ENCODE measurements at places on chromosomes 3 and 15. TPM values are rescaled to one million over a fixed set of nuclear protein-coding genes. Genes with fewer than 3 reads are reported as not detected.

Gene MUC20
- total RNA-seq = 0.72 TPM

Gene APOD
- total RNA-seq = not detected

Gene COLQ
- total RNA-seq = 0.42 TPM

Gene WHAMM
- total RNA-seq = 13.7 TPM

Gene SKOR1
- total RNA-seq = 1.6 TPM

Gene SPSB4
- not detected for total RNA-seq

Gene AHSG
- total RNA-seq = not detected

GRCh38 chr3:33114622-33115023 lies 809 bp downstream of the CRTAP start:
- DNase-seq = no peak

- no peak for DNase-seq
Measured at GRCh38 chr3:157323360-157323759, 113.3 kb upstream of the PTX3 start.

DNA sequence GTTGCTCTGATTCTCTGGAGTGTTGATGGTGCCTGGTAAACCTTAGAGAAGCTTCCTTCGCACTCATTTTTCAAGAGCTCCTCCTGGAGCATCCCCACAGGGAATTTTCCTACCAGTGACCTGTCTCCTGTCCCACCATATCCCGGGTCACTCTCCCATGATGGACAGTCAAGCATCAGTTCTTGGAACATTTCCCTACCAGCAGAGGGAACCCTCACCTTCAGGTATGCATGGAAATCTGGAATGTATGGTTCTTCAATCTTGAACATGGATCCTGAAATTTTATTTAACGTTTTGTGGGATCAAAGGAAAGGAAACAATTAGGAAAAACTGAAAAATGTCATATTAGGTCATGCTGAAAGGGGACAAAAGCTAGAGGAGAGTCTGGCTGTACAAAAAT lies 153.8 kb downstream of the SPATA16 start:
- no peak for DNase-seq

DNA sequence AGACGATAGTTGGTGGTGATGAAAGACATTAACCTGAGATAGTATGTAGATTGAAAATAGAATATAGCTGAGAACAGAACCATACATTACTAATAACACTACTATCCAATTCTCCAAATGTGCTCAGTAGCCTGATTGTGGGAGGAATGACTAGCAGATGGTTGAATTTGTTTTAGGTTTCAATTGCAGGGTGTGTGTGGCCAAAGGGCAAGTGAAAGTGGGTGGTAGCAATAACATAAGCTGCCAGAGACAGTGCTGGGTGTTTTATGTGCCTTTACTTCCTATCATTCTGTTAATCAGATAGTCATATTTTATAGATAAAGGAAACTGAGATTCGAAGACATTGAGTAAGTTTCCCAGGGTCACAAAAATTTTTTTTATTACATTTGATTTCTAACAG lies 249.5 kb upstream of the ARL6 start:
- DNase-seq = no peak

GRCh38 chr3:127900536-127900935 lies 14.5 kb upstream of the KBTBD12 start:
- no peak for DNase-seq

DNA sequence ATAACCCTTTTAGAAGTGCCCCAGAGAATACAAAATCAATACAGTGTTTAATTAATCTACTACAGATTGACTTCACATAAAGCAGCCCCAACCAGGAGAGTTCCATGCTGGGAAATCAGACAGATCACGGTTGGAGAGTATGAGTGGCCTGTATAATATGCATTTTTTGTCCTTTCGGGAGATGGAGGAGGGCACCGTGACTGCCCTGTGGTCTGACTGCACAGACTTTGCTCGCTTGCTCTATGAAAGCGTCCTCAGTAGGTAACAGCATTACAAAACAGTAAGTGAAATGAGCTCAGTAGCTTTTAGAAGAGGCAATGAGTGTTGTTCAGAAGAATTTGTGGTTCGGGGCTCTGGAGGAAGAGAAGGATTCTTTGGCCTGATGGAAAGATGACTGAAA lies 34.2 kb upstream of the SKIL start:
- DNase-seq = no peak

- DNase-seq = no peak
Measured at GRCh38 chr3:188480011-188480410, 326.1 kb downstream of the LPP start.

DNA sequence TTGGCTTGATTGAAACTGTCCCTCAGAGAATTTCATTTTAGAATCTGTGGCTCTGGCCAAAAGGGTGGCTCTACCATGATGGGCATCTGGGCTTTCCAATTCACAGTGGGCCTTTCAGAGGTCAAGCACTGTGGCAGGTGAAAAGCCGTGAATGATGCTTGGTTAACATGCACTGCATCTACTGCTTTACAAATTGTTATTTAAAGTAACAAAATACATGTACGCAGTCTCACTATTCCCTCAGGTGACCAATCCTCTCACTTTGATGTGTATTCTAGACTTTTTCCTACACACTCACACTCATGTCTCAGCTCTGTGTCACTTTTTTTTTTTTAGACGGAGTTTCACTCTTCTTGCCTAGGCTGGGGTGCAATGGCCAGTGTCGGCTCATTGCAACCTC lies 70.5 kb downstream of the MGLL start:
- no peak for DNase-seq

- DNase-seq = no peak
Measured at GRCh38 chr3:89186456-89186855, 79.0 kb downstream of the EPHA3 start.

DNA sequence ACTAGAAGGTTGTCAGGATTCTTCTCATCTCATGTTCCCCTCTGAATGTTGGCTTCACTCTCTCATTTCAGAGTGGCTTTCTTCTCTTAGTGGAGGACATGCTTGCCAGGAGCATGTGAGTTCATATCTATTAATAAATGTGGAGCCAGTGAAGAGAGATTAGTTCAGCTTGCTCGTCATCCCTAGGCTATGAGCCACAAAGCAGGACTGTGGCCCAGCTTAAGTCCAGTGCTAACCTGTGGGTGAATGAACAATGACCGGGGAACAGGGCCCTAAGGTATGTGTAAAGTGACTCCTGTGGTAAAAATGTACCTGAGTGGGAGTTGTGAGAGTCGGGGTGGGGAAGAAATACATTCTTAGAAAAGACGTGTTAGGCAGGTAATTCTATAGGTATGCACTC lies 96.9 kb upstream of the TBL1XR1 start:
- no peak for DNase-seq

- DNase-seq = no peak
Measured at GRCh38 chr3:134652886-134653630, 2.2 kb upstream of the KY start.

DNA sequence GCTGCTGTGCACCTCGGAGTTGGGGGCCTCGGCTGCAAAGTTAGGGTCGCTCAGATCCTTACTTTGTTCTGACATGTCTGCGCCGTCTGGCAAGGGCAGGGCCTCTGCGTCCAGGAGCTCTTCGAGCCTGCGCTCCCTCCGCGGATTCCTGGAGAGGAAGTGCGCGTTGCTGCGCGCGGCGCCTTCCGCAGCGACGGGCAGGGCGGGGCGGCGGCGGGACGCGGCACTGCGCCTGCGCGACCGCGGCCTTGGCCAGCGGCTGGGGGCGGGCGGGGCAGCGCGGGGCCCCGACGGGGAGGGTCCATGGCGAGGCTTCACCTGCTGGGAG lies at the start of gene NDN:
Gene NDN (minus strand): TSS at position 163 of the 328 bp plus-strand sequence. CDS start 88 bp downstream, at position 75.
- DNase-seq = no peak

GRCh38 chr3:15754047-15754446 lies 43.7 kb downstream of the ANKRD28 start:
- no peak for DNase-seq

GRCh38 chr3:82475306-82475705 lies 713.9 kb upstream of the GBE1 start:
- no peak for DNase-seq

DNA sequence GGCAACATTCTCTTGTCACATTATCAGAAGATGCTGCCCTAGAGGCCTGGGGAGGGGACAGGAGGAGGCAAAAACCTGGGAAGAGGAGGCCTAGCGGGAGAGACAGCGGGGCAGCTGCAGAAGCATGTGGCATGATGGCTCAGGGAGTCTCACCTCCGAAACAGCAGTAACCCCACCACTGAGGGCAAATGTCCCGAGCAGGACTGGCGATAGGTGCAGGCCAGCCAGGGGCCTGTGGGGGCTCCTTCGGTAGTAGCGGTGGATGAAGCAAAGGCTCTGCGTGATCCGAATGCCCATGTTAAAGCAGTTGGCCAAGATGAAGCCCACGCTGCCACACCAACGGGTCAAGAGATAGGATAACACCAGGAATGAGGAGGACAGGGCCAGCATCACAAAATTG lies 38.0 kb downstream of the RFT1 start:
- DNase-seq = no peak

- DNase-seq = no peak
Measured at GRCh38 chr15:87528873-87529272, 727.7 kb downstream of the NTRK3 start.

DNA sequence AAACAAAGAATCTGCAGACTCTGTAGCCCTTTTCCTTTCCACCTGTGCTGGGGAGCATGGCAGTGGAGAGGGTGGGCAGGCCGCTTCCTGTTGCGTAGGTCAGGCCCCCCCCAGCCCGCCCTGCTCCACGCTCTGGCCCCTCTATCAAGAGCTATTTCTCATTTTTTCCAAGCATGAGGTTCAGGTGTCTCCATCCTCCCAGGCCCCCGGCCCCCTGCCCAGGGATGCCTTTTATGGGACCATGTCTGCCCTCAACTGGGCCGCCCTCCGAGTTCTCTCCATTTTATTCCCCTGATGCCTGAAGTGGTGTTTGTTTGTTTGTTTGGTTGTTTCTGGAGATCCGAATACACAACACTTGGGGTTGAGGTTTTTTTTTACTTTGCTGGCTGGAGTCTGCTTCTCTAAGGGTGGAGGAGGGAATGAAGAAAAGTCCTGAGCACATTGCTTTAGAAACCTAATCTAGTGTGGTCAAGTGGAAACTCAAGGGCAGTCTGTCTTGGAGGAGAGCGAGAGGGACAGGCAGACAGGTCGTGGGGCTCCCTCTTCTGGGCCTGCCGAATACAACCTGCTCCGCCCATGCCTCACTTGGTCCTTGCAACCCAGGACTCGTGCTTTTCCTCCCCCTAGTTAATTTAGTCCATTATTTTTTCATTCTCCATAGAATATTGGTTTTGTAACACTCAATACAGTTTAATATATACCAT lies 176.5 kb upstream of the LYSMD4 start:
- DNase-seq = no peak

DNA sequence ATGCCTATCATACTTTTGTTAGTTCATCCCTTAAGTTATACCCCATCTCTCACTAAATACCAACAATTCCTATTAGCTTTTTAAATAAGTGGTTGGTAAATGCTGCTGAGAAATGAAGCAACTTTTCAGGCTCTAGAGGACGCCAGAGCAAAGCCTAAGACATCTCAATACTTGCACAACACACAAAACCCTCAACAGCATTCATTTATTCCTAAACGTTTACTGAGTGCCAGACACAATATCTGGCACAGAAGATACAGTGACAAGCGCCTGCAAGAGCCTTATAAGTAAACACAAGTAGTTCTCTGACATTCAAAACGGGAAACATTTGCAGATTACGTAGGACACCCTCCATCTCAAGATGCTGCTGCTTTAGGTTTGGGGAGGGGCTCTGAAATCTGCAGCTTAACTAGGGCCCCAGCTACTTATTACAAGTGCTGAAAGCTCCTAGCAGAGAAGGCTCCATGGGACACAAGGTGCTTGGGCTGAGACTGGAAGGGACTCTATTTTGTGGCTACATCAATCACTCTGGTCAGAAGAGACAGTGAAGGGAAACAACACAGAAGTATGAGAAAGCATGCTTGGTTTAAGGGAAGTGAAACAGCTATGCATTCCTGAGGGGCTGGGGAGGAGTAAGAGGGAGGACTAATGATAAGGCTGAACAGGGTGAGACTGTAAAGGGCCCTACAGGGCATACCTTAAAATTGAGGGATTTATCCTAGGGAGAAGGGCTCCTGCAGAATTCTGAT lies 311.3 kb downstream of the PLCL2 start:
- DNase-seq = peak; percentile 86
